Transverse colon (tissue), 4 donors: ENCODE measurements at places on chromosomes 6 and 20.

DNA sequence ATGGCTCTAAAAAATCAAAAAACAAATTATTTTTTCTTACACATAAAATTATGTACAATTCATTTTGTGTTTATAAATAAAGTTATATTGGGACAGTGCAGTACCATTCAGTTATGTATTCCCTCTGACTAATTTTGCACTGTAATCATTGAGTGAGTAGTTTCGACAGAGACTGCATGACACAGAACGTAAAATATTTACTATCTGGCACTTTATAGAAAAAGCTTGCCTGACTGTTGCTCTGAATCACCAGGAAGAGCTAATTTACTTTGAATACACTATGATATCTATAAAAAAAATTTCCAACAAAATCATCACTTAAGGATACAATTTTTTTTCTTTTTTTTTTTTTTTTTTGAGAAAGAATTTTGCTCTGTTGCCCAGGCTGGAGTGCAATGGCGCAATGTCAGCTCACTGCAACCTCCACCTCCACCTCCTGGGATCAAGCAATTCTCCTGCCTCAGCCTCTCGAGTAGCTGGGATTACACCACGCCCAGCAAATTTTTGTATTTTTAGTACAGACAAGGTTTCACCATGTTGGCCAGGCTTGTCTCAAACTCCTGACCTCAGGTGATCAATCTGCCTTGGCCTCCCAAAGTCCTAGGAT lies 11.0 kb upstream of the KHDC1L start:
- no peak overlapping the region for H3K27ac ChIP-seq
- H3K4me3 ChIP-seq: no peak overlapping the region
- no peaks in the 10 kb centered on the region for H3K4me1 ChIP-seq
- DNase-seq: no peak
- H3K27me3 ChIP-seq: no peaks in the 10 kb centered on the region

- H3K4me3 ChIP-seq: peak overlapping the region; percentile 0
- peak overlapping the region; percentile 56 for H3K27ac ChIP-seq
- peak; percentile 77 for DNase-seq
- H3K27me3 ChIP-seq: no peaks in the 10 kb centered on the region
- H3K36me3 ChIP-seq: no peaks in the 10 kb centered on the region
These were observed 222.8 kb downstream of the LY86 start for GRCh38 chr6:6811128-6812009.

- no peaks in the 10 kb centered on the region for H3K27me3 ChIP-seq
- H3K4me3 ChIP-seq: no peak overlapping the region
- peaks cover 15% of the 10 kb centered on the region for H3K4me1 ChIP-seq
- peak; percentile 28 for DNase-seq
- no peak overlapping the region for H3K27ac ChIP-seq
These were observed 116.5 kb upstream of the BMP2 start for GRCh38 chr20:6651016-6651415.

- H3K36me3 ChIP-seq: no peaks in the 10 kb centered on the region
- no peaks in the 10 kb centered on the region for H3K4me1 ChIP-seq
- no peak overlapping the region for H3K4me3 ChIP-seq
- no peak for DNase-seq
- H3K27ac ChIP-seq: no peak overlapping the region
- H3K27me3 ChIP-seq: no peaks in the 10 kb centered on the region
These were observed 124.6 kb downstream of the CDH4 start for GRCh38 chr20:61376541-61377240.

- DNase-seq: no peak
- no peaks in the 10 kb centered on the region for H3K36me3 ChIP-seq
- no peaks in the 10 kb centered on the region for H3K4me1 ChIP-seq
- no peak overlapping the region for H3K27ac ChIP-seq
These were observed 11.7 kb downstream of the MMP24 start for GRCh38 chr20:35238170-35238569.
